ENCODE measurements at places on chromosomes 1 and 21.

DNA sequence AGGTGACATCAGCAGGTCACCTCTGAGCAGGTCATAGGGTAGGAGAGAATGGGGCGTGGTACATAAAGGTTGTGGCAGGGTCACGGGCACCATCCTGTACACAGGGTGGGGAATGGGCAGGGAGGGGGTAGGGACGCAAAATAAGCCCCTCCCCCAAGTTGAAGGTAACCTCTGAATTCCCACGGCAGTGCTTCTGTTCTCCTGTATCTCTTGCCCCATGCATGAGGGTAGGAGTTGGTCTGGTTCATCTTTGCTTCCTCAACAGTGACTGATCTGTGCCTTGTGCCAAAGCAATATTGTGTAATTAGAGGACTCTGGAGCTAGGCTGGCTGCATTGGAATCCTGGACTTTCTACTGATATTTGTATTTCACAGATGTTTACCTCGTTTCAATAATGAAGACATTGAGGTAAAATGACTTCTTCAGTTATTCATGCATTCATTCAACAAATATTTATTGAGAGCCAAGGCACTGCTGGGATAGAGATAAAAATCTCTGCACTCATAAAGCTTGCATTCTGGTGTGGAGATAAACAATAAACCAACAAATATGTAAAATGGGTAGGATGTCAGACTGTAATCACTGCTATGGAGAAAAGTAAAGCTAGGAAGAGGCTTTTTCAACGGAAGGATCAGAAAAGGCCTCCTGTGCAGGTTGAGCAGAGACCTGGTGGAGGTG lies 18.4 kb upstream of the GFI1 start:
- DNase-seq: no peak

DNA sequence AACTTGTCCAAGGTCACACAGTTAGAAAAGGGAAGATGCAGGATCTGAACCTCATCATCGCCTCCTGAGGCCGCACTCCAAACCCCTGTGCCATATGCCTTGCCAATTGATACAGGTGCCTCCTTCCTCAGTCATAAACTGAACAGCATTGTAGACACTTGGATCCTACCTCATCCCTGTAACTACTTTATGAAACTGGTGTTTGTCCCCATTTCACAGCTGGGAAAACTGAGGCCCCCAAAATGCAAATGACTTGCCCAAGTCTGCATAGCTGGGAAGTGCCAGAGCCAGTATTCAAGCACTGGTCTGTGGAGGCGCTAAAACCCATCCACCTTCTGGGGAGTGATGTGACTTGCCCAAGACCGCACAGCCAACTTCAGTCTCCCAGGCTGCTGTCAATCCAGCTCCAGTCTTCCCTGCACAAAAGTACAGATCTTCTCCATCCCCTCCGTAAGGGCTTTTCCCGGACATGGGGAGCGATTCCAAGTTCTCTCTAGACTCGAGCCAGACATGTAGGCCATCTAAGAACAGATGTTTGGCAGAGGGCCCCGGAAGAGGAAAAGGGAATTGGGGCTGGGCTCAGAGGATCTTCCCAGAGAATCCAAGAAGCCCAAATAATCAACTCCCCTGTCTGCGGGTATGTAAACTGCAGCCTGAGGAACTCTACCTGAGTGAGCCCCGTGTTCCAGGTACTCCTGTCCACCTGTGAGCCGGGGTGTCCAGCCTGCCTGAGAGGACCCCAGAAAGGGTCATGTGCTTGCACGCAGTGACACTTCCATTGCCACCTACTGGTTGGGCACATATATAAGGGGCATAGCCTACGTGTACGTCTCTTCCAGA lies 60.5 kb downstream of the SYT2 start:
- DNase-seq: no peak

DNA sequence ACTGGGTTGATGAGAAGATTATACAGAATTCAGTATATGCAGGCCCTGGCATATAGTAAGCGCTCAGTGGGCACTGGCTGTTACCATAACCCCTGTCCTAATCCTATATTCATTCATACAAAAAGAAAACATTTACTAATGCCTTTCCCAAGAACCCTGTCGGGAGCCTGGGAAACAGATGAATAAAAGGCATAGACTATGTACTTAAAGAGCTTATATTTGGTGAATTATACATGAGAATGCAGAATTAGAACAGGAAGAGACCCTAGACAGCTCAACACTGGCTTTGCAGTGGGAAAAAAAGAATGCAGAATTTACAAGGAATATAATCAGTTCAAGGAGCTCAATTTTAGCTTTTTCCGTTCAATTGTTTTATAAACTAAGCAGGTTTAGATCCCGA lies 10.9 kb downstream of the AK2 start:
- no peak for DNase-seq

DNA sequence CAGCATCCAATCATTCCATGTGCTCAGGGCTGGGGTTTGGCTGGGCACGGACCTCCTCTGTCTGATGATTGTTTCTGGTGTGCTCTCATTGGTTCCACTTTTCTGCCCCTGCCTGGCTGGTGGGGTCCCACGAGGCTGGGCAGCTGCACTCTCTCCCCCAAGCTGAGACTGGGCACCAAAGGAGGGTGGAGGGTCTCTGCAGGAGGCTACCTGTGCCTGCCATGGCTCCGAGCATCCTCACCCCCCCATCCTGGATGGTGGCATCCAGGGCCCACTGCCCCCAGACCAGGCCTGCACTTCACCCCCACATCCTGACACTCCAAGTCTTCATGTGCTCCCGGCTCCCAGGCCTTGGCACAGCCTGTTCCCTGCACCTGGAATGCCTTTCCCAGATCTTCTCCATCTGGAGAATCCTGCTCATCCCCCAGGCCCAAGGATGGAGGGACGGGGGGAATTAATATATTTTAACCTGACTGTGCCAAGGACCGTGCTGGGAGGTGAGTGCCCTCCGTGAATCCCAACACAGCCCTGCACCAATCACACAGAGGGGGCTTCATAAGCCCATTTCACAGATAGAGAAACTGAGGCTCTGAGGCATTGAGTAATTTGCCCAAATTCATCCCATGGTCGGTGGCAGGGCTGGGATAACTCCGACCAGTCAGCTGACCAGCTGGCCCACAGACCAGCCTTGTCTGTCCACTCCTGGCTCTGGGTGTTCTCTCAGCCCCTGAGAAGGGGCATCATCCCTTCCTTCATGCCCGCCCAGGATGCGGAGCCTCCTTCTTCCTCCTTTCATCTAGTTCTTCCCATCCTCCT lies 403.4 kb downstream of the MATN1 start:
- no peak for DNase-seq

GRCh38 chr1:74853756-74854155 lies 120.8 kb downstream of the TYW3 start:
- no peak for DNase-seq

- DNase-seq: no peak
Measured at GRCh38 chr1:32241001-32241763, 5.8 kb upstream of the FAM167B start.

DNA sequence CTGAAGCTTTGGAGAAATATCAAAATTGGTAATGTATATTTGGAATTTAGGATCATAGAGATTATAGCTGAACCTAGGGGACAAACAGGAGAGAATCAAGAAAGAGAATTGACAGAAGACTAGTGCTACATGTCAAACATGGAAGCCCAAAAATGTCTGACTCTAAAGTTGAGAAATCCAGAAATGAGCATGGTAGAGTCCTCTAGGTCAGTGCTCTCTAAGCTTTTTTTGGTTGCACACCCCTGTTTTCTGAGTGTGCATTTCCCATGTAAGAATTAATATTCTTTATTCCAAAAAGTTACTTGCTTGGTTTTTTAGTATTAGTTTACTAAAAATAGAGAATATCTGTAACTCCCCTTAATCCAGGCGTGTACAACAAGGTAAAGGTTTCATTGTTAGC lies 25.6 kb downstream of the NFYC start:
- no peak for DNase-seq

GRCh38 chr21:32991361-32991760 lies 34.4 kb upstream of the OLIG2 start:
- DNase-seq: no peak

DNA sequence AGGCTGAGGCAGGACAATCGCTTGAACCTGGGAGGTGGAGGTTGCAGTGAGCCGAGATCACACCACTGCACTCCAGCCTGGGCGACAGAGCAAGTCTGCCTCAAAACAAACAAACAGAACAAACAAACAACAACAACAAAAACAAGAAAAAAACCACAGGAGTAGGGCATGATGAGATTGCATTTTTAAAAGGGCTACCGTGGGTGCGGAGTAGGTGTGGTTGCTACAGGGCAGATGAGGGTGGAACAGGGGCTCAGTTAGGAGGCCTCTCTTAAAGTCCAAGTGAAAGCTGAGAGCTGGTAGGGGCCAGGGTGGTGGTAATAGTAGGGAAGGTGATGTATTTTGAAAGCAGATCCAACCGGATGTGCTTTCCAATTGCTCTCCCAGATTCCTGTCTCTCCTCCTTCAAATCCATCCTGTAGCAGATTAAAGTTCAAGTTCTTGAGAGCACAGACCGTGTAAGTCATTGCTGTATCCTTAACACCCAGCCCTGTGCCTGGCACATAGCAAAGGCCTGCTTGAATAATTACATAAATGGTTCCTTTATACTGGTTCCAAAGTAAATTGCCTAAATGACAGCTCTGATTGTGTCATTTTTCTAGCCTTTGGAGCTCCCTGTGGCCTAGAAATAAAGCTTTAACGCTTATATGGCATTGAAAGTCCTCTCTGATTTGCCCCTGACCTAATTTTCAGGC lies 4.2 kb upstream of the LINGO4 start:
- no peak for DNase-seq

DNA sequence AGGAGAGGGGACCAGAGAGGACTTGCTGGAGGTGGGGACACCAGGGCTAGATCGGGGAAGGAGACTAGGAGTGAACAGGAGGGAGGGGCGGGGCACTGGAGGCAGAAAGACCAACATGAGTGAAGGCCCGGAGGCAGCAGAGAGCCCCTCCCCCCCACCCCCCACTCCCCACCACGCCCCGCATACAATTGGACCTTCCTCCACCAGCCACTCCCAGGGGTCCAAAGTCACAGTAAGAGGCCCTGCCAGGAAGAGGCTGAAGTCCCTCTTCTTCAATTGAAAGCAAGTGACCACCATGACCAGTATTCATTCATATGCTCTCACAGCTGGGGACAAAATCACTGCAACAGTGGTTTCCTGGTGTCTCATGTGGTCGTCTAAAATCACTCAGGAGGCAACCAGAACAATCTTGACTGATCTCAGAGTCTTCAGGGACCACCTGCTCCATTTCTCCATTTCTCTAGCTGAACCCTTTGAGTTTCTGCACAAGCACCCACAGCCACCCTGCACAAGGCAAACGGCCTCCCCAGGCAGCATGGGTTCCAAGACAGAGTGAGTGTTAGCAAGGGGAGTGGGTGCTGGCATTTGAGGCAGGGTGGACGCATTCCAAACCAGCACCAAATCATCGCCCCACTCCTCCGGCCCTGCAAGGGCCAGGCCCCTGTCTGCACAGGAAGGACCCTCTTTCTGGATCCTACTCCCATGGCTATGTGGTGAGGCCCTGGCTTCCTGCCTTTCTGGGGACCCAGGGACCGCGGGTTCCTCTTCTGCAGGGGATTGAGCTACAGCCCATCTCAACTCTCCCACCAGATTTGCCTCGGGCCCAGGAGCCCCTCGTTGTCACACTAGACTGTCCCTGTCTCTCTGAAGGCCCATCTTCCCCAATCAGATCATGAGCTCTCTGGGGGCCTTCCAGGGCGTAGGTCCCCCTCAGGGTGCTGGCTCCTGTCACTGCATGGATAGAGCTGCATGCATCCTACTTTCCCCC lies 17.0 kb downstream of the LAPTM5 start:
- no peak for DNase-seq

DNA sequence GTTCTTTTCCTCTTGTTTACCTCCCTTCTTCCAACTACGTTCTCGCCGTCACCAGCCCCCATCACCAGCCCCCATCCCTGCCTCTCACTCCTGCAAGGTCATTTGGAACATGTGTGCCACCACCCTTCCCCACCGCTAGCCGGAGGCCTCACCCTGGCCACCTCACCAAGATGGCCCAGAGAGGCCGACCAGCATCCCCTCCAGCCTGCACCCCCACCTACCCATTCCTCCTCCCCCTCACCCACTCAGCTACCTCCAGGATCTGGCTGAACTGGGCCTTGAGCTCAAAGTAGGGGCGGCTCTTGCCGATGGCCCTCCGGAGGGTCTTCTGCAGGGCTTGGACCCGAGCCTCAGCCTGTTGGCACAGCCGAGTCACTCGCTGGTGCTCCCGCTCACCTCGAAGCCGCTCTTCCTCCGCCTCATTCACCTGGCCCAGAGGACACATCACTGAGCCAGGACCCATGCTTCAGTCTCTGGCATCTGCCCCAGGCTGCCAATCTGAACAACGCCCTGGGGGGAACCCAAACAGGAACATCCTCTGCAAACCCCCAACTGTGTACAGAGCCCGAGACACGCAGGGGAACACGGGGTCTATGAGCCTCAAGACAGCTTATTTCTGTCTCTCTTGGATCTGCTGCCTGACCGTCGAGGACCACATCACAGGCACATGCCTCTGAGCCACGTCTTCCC lies 12.8 kb downstream of the SH3BP5L start:
- DNase-seq: no peak

DNA sequence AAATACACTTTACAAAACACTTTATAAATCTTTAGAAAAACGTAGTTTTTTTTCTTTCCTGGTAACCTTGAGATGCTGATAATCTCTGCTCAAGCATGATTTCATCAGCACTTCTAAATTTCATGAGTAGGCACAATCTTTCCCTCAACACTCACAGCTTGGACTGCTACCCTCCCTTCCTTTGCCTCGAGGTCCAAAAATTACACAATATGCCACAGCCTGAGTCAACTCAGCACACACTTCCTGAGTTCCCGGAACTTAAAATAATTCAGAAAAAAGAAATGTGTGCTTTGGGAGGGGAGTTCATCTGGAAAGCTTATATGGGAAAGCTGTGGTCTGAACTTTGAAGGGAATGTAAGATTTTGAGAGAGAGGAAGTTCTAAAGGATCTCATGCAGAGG lies 5.9 kb downstream of the CLCA2 start:
- peak; percentile 79 for DNase-seq

DNA sequence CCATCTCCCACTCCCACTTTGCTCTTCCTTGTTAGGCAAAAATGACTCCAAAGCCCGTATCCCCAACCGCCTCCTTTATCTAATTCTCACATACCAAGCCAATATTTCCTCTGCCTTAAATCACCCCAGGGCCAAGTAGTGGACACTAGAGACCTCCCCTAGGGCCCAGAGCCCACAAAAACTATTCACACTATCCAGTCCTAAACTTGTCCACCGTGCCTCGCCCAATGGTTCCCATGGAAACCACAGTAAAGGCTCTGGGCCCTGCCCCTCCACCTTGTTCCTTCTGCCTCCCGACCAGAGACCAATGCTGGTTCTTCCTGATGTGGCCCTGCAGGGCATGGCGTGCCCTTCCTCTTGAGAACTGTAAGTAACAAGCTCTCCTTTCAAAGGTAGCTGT lies 11.8 kb downstream of the CFAP107 start:
- no peak for DNase-seq

GRCh38 chr1:85417876-85418275 lies 47.1 kb downstream of the DDAH1 start:
- no peak for DNase-seq

GRCh38 chr1:26094076-26094669 lies 17.5 kb upstream of the PDIK1L start:
- no peak for DNase-seq

DNA sequence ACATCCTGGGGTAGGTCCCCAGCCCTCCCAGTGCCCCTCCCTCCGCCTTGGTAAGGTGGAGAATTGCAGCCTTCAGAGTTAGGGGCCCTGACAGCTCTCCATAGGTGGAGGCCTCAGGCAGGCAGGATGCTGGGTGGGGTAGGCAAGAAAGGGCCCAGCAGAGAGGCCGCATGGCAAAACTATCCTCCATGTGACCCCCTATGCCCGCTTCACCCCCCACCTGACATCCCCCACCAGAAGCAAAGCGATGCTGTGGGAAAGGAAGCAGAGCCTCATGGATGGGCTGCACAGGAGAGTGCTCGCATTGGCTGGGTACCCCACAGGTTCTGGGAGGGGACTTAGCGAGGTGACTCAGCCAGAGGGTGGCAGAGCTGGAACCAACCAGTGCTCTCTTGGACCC lies 1.6 kb downstream of the S100A9 start:
- DNase-seq: no peak
